ENCODE measurements at places on chromosomes 16 and 17. TPM values are rescaled to one million over a fixed set of nuclear protein-coding genes. Genes with fewer than 3 reads are reported as not detected.

DNA sequence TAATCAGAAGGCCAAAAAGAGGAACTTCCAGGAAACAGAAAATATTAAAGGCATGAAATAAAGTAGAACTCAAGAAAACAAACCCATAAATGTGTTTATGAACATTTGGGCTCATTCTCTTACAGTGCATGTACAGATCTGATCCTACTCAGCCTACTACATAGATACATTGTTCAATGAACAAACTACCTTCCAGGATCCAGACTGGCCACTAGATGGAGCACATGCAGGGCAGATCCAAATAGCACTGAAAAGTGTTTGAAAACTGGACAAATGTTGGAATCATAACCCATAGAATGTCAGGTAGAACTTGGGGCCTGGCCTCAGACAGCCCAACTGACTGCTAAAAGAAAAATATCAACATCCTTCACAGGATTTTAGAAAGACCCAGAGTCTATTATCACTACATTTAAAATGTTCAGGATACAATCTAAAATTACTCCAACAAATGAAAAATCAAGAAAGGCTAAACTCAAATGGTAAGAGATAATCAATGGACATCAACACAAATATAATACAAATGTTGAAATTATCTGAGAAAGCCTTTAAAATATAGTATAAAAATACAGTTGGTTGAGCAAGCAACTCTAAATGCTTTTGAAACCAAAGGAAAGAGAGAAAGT is 122.4 kb upstream of the NUDT7 start:
- DNase-seq, result no peak

DNA sequence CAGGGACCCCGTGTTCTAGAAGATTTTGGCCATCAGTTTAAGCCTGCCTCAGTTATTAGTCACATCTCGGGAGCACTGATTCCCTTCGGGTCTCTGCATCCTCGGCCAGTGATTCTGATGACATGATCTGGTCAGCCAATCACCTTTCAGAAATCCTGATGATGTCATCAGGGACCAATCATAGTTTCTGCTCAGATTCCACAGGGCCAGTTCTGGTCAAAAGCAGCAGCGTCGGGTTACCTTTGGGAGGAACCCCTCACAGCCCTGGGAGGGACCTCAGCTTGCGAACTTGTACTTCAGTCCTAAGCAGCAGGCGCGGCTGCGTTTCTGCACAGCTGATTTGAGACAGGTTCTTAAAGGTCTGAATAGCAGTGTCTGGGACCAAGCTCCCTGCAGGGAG is 13.9 kb downstream of the KDM8 start:
- no peak for DNase-seq

DNA sequence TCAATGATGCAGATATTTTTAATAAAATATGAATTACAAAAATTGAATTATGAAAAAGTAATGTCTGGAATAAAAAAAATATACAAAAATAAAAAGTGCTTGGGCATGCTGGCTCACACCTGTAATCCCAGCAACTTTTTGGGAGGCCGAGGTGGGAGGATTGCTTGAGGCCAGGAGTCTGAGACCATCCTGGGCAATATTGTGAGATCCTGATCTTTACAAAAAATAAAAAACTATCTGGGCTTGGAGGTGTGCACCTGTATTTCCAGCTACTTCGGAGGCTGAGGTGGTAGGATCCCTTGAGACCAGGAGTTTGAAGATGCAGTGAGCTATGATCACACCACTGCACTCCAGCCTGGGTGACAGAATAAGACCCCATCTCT is 141.8 kb downstream of the NPIPB5 start:
- no peak for DNase-seq

- no peak for DNase-seq
Measured at GRCh38 chr17:54372069-54372749, 528.4 kb upstream of the TOM1L1 start.

LRRC37A2 gene
- 7.3 TPM for total RNA-seq

CCL18 gene
- not detected for total RNA-seq
